ENCODE measurements at places on chromosomes 12 and 14.

GRCh38 chr14:102125546-102125945, 14.2 kb upstream of the WDR20 start:
- DNase-seq: peak; percentile 65

- peak; percentile 82 for DNase-seq
These were observed 9.6 kb upstream of the RPAP3 start for GRCh38 chr12:47715393-47715876.

GRCh38 chr12:52691076-52691840, 11.1 kb upstream of the KRT1 start:
- DNase-seq: no peak

DNA sequence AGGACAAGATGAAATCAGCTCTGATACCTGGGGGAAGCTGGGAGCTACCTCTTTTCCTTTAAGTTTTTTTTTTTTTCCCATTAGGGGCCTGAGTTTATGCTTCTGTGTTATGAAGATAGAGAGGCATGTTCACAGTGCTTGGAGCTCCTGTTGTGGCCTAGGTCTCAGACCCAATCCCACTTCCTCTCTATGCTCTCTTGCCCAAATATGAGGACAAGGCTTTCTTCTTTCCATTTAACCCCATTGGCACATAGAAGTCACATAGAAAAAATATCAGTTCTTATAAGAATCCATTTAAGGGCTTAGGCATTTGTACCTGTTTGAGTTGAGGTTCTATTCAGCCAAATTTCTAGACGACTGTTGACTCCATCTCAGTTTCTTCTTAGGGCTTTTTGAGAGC, 12.6 kb downstream of the MRPS35 start:
- DNase-seq: no peak

GRCh38 chr12:40634517-40635131, 57.6 kb upstream of the CNTN1 start:
- peak; percentile 8 for DNase-seq

GRCh38 chr12:70317781-70318180, 48.3 kb upstream of the KCNMB4 start:
- no peak for DNase-seq

GRCh38 chr12:12474931-12475795, 87.5 kb downstream of the DUSP16 start:
- DNase-seq: no peak

DNA sequence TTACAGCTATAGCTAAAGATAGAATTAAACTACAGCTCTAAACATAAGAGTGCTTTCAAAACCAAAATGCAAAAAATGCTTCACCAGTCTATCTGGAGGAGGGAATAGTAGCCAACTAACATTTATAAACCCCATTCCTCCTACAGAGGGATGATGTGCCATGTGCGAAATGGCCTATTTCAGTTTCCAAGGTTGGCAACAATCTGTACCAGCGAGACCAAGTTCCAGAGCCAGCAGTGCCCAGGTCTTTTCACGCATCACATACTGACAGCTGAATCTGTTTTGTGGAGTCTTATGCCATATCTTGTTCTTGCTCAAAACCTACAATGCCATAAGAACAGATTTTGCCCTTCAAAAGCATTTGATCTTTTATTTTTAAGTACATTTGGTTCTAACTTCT, 24.5 kb downstream of the NELL2 start:
- DNase-seq: no peak

GRCh38 chr12:97560786-97561618, 98.4 kb downstream of the RMST start:
- peak; percentile 45 for DNase-seq

DNA sequence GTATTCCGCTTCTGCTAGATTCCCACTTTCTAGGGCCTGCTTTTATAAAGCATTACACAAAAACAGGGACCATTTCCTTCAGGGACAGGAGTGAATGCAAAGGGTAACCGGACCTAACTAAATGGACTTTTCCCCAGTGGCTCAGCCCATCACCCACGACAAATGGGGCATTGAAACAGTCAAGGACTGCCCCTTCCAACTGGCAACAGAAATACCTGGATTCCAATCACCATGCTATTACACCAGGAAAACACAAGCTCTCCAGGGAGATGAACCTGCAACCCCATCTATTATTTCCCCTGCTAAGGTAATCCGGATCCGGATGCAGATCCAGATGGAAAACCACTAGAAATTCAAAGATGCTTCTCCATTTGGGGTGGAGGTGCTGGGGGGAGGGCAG, 1.0 kb downstream of the MPHOSPH9 start:
- no peak for DNase-seq

DNA sequence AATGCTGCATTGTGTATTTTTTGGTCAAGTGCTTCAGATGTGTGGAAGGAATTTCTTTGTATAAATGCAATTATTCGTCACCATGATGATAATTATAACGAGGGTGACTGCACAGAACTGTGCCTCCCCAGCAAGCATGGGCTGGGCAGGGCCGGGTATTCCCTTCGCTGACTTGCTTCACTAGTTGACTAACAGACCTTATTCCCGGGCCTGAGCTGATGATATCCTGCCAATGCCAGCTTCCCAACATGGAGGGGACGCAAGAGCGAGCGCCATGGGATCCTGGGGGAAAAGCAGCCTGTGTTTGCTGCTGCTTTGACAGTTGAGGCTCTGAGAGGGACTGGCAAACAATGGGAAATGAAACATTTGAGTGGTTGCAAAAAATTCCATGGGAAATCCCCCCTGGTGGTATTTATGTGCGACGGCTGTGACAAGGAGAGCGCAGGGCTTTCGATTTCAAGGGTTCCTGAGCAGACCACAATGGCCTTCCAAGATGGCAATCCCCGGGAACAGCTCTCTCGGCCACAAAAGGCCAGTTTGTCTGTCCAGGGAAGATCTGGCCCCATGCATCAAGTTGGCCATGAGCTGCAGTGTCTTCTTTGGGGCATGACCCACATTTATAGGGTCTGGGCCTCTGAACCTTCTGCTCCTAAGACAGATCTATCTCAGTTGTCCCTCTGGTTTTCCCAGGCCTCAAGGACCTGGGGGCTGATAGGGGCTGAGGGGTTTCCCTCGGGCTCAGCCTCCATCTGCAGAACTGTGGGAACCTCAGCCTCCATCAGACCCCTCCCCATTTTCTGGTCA, 21.9 kb upstream of the MAP1LC3B2 start:
- DNase-seq: no peak

- no peak for DNase-seq
These were observed 76.8 kb downstream of the SAMD4A start for GRCh38 chr14:54643696-54644176.

GRCh38 chr14:75993567-75994041, 8.0 kb downstream of the IFT43 start:
- DNase-seq: no peak

GRCh38 chr12:100450735-100451134, 22.9 kb upstream of the NR1H4 start:
- peak; percentile 13 for DNase-seq

DNA sequence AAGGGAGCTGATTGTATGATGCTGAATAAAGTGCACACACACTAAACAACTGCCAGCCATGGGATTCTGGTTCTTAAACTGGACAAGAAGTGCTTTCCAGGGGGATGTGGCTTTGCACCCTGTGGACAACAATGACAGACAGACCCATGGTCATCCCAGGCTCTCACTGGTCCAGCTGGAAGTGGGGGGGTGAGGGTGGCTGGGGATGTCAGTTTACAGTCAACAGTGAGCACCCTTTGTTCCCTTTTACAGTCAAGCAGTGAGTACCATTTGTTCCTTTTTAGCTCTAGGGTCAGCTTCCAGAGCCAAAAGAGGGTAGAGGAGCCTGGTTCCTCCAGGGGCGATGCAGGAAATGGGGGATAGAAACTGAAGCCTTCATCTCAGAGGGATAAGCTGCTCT, 100.7 kb downstream of the SMOC1 start:
- DNase-seq: no peak

DNA sequence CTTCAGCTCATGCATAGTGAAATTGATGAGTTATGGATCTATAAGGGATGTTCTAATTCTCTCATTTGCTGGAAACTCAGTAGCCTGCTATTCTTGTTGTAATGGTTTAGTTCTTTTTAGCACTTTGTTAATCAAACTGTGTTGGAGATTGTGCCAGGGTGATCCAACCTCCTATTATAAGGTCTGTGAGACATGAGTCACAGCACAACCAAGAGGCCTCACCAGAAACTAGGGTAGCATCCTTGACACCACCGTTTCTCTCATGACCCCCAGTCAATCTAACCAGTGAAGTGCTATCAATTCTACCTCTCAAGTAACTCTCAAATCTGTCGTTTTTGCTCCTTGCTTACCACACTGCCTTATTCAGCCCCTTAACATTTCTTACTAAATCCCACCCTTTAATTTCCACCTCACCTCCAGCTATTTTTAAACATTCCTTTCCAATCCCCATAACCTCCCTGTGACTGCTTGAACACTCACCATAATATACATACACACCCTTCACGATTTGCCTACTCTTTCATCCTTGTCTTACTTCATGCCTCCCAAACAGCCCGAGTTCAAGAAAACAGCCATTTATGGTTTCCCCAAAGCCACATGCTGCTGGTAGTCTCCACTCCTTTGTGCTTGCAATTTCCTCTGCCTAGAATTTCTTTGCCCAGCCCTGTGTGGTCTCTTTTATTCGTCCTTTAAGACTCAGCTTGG, 53.9 kb upstream of the NUDT4 start:
- peak; percentile 48 for DNase-seq

DNA sequence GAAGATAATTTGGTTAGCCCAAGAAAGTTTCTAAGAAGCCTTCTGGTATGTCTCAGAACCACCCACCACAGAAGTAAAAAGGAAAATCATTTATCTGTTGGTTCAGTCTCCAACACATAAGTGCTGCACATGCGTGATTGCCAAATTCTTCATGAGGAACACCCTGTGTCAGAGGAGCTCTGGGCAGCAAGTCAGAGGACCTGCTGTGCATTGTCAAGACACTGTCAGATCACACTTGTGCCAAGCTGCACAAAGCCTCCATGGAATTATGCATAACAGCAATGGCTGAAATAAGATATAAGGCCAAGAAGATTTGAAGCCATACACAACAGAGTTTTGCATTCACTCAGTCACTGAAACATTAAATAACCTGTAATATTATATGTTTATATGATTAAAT, 1304.7 kb upstream of the FLRT2 start:
- DNase-seq: no peak

GRCh38 chr12:22626406-22626805, 1.4 kb downstream of the ETNK1 start:
- DNase-seq: peak; percentile 58

DNA sequence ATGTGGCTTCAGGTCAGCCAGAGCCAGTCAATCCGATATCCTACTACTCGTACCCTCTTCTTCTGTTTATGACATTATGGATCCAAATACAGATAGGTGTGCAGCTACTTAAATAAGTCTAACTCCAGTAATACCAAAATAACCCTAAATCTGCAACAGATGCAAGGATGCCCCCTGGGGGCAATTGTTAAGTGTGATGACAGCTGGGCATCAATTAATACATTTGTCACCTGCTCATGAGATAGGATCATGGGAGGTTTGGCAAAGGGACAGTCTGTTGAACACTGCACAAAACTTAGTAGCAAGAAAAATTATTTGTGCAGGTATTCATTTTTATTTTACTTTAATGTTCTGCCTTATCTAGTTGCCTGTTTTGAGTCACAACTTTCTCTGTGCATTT, 83.2 kb downstream of the SLC38A6 start:
- DNase-seq: no peak

DNA sequence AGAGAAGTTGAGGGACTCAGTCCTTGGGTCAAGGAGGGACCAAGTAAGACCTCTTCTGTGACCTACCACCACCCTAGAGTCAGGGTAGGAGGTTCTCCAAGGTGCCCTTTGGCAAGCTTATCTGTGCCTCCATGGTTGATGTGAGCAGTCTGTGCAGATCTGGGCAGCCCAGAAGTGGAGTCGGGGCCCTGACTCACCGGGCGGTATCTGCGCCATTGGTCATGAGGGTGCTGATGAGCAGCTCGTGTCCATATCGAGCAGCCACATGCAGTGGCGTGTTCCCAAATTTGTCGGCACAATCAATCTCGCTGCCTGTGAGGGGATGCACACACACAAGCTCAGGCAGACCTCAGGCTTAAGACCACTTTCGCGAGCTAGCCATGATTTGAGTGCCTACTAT, 5.1 kb downstream of the ANKRD52 start:
- no peak for DNase-seq

DNA sequence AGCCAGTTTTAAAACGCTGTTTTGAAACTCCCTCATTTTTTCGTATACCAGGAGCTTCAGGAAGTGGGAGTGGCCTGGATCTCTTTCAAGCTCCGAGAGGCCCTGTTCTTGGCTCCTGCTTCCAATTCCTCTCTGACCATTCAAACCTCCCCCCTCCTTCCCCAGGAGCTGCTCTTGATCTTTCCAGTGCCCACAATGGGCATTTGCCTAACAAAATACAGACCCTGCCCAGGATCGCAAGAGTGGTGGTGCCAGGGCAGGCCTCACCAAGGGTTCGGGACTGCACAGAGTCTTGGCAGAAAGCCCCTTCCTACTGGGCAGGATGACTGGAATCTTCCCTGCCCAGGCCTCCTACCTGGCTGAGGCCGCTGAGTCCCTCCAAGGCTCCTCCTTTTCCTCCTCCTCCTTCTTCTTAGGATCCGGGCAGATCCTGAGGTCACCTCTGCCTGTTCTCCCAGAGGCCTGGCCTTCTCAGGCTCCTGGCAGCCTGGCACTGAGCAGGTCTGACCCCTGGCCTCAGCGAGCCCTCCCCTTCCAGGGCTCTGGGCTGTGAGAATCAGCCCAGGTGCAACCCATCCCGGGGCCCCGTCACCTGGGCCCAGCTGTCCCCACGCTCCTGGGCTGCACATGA, 46.9 kb upstream of the NOS1 start:
- DNase-seq: no peak

GRCh38 chr12:75773377-75773776, 258.2 kb downstream of the PHLDA1 start:
- DNase-seq: no peak

DNA sequence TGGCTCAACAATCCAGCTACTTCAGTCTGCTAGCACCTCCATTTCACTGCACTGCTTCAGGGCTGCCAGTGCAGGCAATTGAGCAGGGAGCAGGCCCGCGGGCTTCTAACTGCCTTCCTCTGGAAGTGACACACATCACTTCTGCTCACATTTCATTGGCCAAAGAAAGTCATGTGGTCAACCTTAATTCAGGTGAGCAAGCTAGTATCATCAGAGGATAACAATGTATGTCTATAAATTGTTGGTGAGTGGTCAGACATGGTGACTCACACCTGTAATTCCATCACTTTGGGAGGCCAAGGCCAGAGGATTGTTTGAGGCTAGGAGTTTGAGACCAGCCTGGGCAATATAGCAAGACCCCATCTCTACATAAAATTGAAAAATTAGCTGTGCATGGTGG, 22.3 kb upstream of the CHGA start:
- peak; percentile 24 for DNase-seq

GRCh38 chr12:111846016-111846415, 4.0 kb downstream of the MAPKAPK5 start:
- no peak for DNase-seq

- DNase-seq: no peak
These were observed 5.4 kb downstream of the MMP14 start for GRCh38 chr14:22841769-22842168.

- DNase-seq: no peak
These were observed 90.3 kb downstream of the KCNK10 start for GRCh38 chr14:88232771-88233170.
